Esophagus squamous epithelium (tissue), 5 donors: ENCODE measurements at places on chromosomes 12 and 14. TPM values are rescaled to one million over a fixed set of nuclear protein-coding genes. Genes with fewer than 3 reads are reported as not detected.

Gene SERPINA10
- not detected for total RNA-seq

Gene ADSS1
- total RNA-seq, result 10.9 TPM

Gene CLBA1
- 19.3 TPM for total RNA-seq

Gene KCNH5
- not detected for total RNA-seq

Gene C12orf42
- total RNA-seq, result not detected

Gene WNT1
- total RNA-seq, result not detected

Gene GSC
- total RNA-seq, result not detected

Gene MAP3K9
- total RNA-seq, result 14.0 TPM

Gene HOXC9
- 1.5 TPM for total RNA-seq

Gene ZNF891
- 0.53 TPM for total RNA-seq

Gene TAS2R31
- 6.5 TPM for total RNA-seq

Gene ACVRL1
- total RNA-seq, result 11.7 TPM

Gene NRDE2
- total RNA-seq, result 9.6 TPM

Gene SLC6A12
- total RNA-seq, result not detected

Gene CLIP1
- total RNA-seq, result 78.7 TPM

Gene STON2
- 70.8 TPM for total RNA-seq

Gene CMA1
- total RNA-seq, result 2.7 TPM

Gene GNB3
- 0.76 TPM for total RNA-seq

Gene HDAC7
- 37.2 TPM for total RNA-seq

Gene TPPP2
- total RNA-seq, result not detected

Gene KCNA5
- total RNA-seq, result 0.13 TPM

Gene EFS
- 17.8 TPM for total RNA-seq

Gene KRT6A
- total RNA-seq, result 22,053 TPM

Gene XPOT
- 29.9 TPM for total RNA-seq

Gene RD3L
- total RNA-seq, result not detected

Gene FAM222A
- 0.57 TPM for total RNA-seq

Gene CISTR
- total RNA-seq, result not detected

Gene KRT74
- 0.19 TPM for total RNA-seq

Gene SERPINA1
- 3.4 TPM for total RNA-seq

Gene SIX4
- total RNA-seq, result 0.49 TPM

Gene PPHLN1
- total RNA-seq, result 31.2 TPM

Gene OR6C2
- total RNA-seq, result 0.22 TPM

Gene TMCC3
- 6.8 TPM for total RNA-seq

Gene DHRS2
- 0.19 TPM for total RNA-seq

Gene ADAMTS20
- not detected for total RNA-seq

Gene PAPLN
- total RNA-seq, result 2.2 TPM

Gene GPR84
- total RNA-seq, result 0.38 TPM

Gene SOAT2
- not detected for total RNA-seq

Gene RNF212B
- total RNA-seq, result not detected

Gene CLEC2A
- total RNA-seq, result not detected

Gene SLC39A5
- not detected for total RNA-seq

Gene KLRD1
- 1.9 TPM for total RNA-seq

Gene RTL1
- total RNA-seq, result not detected

Gene TSHR
- total RNA-seq, result not detected
